Cortex of kidney (tissue), 1 donor: ENCODE measurements at places on chromosomes 5 and 9.

- DNase-seq = no peak
Observed at GRCh38 chr5:68303038-68303738, 87.6 kb downstream of the PIK3R1 start.

GRCh38 chr9:124765439-124765835 is 5.7 kb downstream of the NR6A1 start:
- DNase-seq = no peak

DNA sequence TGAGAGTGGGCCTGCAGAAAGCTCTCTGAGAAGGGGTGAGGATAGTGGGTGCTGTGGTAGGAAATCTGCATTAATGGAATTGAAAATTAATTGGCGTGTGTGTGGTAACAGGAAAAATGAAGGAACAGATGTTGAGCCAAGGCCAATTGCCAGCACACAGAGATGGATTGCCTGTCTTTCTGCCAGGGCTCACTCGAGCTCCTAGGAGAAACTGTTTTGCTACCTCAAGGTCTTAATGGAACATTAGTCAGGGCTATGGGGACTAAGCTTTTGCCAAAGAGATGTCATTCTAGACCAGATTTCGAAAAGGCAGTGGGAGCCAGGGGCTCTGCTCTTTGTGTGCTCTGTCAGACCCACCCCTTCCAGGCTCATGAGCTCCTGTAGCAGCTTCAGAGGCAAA is 124.0 kb upstream of the EFNA5 start:
- DNase-seq = no peak

- DNase-seq = no peak
Observed at GRCh38 chr5:126422994-126423788, at the start of gene GRAMD2B. Gene GRAMD2B (plus strand): TSS chr5:126423409. CDS start chr5:126423607, 198 bp downstream.

GRCh38 chr9:115126404-115126803 is 8.4 kb upstream of the TNC start:
- no peak for DNase-seq

GRCh38 chr5:175663186-175664184 is 5.6 kb downstream of the HRH2 start:
- no peak for DNase-seq

DNA sequence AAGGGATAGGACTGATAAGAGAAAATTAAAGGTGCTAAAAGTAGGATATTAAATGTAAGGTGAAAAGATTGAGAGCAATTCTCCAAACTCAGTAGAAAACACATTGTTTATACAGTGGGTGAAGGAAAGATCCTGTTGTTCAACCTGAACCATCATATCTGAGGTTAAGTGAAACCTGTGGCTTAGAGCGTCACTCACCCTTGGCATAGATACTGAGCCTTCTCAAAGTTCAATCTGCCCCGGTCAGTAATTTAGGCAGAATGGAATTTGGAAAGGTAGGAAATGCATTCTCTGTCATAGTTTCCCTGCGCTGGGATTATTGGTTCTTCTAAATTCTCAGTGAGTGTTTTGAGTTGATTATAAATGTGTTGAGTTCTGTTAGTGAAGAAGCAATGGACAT is 456.2 kb upstream of the NMUR2 start:
- no peak for DNase-seq

DNA sequence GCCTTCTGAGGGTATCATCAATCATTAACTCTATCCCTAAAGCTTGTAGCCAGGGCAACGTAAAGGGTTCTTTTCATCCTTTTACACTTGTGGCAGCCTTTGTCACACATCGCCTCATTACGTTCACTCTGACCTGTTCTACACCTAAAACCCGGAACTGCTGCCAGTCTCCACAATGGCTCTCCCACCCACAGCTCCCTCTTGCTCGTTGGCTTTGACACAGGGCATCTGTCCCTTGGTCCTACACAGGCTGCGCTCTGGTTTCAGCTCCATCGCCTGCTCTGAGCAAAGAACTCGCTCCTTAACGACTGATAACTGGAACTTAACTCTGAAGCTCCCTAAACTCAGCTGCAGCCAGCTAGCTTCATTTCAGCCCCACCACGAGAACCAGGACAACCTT is 112.8 kb upstream of the CTNND2 start:
- DNase-seq = no peak

- DNase-seq = no peak
Observed at GRCh38 chr5:96633820-96634219, 28.4 kb upstream of the CAST start.

GRCh38 chr9:35732800-35733541 is 505 bp downstream of the CREB3 start:
- DNase-seq = no peak

- DNase-seq = no peak
Observed at GRCh38 chr9:9920425-9921060, 692.3 kb downstream of the PTPRD start.

- no peak for DNase-seq
Observed at GRCh38 chr5:154077696-154078095, 38.9 kb downstream of the MFAP3 start.

DNA sequence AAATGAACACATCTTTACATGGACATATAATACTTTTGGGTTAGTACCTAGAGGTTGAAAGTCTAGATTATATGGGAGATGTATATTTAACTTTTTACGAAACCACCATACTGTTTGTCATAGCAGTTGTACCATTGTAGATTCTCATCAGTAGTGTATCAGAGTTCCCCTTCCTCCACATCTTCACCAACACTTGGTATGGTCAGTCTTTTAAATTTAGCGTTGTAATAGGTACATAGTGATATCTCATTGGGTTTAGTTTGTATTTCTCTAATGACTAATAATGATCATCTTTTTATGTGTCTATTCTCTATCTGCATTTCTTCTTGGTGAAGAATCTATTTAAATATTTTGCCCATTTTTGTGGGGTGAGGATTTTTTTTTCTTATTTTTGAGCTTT is 137.5 kb downstream of the NR3C1 start:
- DNase-seq = no peak

DNA sequence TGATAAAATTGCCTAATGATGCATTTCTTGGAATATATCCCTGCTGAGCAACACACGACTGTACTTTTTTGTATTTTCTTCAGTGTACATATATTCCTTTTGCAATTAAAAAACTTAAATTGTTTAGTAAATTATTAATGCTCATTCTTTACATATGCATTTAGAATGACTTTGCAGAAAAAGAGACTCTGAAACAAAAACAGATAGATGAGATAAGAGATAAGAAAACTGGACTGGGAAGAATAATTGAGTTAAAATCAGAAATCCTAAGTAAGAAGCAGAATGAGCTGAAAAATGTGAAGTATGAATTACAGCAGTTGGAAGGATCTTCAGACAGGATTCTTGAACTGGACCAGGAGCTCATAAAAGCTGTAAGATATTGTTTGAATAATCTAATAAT is 32.7 kb downstream of the RAD50 start:
- no peak for DNase-seq

DNA sequence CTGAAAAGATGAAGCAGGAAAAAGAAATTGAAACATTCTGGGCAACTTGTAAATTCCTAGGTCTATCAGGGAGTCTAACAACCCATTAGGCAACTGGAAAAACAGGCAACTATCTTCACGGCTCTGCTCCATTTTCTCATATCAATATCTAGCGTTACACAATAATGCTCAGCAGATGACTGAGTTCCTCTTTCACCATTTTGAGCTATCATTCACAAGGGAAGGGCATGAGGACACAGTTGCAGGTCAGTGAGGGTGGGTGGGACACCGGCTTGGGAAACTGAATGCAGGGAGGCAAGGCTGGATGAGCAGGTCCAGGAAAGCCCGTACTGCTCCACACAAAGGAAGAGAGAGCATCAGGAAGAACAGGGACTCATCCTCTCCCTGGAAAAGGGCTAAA is 67.0 kb downstream of the FRMD3 start:
- DNase-seq = no peak

DNA sequence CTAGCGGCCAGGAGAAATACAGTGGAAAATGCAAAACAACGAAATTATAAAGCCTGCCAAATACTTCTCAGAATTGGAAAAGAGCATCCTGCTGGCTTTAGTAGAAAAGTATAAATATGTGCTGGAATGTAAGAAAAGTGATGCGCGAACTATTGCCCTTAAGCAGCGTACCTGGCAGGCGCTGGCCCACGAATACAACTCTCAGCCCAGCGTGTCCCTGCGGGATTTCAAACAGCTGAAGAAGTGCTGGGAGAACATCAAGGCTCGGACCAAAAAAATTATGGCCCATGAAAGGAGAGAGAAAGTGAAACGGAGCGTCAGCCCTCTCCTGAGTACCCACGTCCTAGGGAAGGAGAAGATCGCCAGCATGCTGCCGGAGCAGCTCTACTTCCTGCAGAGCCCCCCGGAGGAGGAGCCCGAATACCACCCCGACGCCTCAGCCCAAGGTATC is 15.0 kb downstream of the MSANTD3 start:
- DNase-seq = no peak

DNA sequence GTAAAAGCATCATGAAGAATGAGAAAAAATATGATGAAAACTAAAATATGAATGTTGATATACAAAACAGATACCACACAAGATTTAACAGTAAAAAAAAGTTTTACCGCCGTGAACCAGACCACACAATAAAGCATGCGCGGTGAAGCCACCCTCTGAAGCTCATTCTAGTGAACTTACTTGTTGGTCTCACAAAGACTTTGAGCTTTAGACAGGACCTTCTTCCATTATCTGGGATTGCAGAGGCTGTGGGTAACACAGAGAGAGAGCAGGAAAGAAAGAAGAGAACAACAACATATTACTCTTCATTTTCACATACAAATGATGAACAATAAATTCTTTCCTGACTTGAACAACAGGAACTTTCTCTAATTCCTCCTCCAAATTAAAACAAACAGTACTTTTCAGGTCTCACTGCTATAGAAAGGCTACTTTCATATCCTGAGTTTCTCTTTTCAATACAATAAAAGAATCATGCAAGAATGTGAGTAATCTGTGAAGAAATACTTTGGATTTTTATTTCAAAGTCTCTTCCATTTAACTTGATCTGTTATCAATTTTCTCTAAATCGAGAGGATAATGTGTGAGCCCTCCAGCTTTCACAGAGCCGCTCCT is 283.1 kb downstream of the EFNA5 start:
- DNase-seq = no peak

DNA sequence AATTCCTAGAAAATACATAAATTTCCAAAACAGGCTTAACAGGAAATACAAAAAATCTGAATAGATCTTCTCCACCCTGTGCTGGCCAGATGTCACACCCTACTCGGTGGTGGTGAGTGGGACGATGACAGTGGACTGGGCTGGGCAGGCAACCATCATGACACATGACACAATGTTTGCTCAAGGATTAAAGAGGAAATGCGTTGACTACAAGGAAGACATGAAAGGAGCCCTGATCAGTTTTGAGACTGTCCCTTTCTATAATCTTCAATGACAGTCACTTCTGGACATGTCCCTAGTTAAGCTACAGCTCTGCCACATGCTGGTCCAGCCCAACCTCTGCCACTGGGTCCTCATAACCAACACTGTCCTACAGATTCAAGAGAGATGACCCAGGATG is 99.8 kb downstream of the ZDHHC21 start:
- DNase-seq = no peak

- no peak for DNase-seq
Observed at GRCh38 chr9:96674906-96675538, 19.9 kb upstream of the PRXL2C start.

DNA sequence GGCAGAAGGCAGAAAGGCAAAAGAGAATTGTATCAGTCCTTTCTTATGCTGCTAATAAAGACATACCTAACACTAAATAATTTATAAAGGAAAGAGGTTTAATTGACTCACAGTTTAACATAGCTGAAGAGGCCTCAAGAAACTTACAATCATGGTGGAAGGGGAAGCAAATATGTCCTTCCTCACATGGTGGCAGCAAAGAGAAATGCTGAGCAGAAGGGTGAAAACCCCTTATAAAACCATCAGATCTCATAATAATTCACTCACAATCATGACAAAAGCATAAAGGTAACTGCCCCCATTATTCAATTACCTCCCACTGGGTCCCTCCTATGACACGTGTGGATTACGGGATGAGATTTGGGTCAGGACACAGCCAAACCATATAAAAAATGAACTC is 312.5 kb upstream of the PTGER4 start:
- no peak for DNase-seq

DNA sequence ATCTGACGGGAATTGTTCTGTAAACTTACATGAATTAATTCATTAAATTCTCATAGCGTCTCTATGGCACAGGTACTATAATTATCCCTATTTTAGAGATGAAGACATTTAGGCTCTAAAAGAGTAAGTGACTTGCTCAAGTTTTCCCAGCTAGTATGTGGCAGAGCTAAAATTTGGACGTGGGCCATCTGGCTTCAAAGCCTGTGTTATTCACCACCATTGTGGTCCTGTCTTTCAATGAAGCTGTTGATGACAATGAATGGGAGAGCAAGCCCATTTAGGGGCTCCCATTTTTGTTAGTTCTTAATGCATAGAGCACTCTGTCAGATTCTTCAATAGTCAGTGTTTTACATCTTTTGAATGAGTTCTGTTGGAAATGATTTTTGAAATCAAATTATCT is 236.0 kb upstream of the CD180 start:
- DNase-seq = no peak

DNA sequence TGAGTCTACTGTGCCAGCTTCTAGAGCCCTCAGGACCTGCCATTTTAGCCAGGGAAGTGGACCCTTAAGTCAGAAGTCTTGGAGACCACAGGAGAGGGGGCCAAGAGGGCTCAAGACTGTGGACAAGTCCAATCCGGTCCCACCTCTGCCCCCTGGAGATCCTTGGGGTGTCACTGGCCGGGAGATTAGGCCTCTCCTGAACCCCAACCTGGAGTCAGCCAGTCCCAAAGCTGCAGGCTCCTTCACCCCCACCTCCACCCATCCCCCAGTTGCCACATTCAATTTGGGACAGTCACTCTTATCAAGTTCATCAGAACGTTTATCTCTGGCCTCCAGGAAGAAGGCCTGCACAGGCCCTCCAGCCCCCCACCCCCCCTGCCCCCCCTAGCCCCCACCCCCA is 290 bp downstream of the SLC23A1 start:
- no peak for DNase-seq

GRCh38 chr5:155759252-155759651 is 567.7 kb upstream of the SGCD start:
- DNase-seq = no peak

GRCh38 chr9:137055385-137056364 is 1.8 kb upstream of the ENTPD2 start:
- DNase-seq = no peak

DNA sequence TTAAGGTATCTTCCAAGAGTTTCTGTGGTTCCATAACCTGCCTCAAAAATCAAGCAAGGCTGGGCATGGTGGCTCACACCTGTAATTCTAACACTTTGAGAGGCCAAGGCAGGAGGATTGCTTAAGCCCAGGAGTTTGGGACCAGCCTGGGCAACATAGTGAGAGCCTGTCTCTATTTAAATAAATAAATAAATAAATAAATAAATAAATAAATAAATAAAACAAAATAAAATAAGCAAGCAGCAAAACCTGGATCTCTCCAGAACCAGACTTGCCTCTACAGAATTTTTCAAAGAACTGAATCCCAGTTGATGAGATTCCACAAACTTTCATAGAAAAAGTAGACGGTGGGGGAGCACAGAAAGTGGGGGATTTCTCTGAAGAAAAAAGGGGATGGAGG is 12.3 kb downstream of the SERINC5 start:
- no peak for DNase-seq

GRCh38 chr5:133727636-133728035 is 115.3 kb upstream of the FSTL4 start:
- DNase-seq = no peak

GRCh38 chr9:112049811-112050516 is 125.1 kb downstream of the SUSD1 start:
- no peak for DNase-seq
